T-cell (primary cell): ENCODE measurements at places on chromosomes 13 and 19.

GRCh38 chr19:48329167-48329891, 4.0 kb downstream of the EMP3 start:
- DNase-seq: peak; percentile 32

DNA sequence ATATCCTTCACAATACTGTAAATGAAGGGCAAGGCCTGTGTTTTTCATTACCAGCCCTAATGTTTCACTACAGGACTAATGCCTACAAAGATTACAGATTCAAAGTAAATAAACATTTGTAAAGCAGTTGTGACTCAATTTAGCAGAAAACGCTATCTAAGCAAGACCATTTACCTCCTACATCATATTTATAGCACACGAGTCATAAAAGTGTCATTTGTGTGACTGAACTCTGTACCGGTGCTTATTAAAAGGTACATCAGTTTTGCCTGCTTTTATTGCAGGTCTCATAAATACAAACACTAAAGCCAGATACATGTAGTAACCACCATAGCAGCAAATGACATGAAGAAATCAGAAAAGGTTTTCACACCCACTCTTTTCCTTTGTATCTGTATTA, 61.5 kb upstream of the SLC15A1 start:
- no peak for DNase-seq

DNA sequence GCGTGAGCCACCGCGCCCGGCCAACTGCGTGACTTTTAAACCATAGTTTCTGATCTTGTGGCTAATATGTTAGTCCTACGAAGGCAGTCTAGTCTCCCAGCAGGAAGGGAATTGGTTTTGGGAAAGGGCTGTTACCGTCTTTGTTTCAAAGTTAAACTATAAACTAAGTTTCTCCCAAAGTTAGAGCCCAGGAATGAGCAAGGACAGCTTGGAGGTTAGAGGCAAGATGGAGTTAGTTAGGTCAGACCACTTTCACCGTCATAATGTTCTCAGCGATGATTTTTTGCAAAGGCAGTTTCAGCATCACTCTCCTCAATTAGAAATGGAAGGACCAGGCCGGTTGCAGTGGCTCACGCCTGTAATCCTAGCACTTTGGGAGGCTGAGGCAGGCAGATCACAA, 17.7 kb upstream of the ADGRE2 start:
- no peak for DNase-seq

DNA sequence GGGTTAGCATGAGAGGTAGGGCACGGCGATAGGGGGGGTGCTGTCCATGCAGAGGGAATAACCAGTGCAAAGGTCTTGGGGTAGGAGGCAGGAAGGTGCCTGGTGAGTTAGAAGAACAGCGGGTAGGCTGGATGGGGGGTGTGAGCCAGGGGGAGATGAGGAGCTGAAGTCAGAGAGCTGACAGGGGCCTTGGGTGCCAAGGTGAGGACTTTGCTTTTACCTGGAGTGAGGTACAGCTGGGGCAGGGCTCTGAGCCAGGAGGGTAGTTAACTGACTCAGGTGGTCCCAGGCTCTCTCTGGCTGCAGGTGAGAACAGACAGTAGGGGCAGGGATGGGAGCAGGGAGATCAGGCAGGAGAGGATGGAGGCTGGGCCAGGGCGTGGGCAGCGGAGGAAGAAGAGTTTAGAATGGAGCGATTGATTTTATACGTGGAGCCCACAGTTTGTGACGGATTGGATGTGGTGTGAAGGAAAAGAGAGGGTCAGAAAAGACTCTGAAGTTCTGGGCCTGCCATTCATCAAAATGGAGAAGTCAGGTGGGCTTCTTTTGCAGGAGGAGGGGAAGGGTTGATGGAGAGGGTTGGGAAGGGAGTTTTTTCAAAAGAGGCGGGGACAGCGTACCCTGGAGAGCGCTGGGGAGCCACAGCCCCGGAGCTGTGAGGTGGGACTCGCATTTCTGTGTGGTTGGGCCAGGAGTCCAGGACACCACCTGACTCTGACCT, 1.2 kb upstream of the GRAMD1A start:
- DNase-seq: no peak

- DNase-seq: no peak
Observed at GRCh38 chr19:2578391-2578890, 102.5 kb downstream of the GADD45B start.

DNA sequence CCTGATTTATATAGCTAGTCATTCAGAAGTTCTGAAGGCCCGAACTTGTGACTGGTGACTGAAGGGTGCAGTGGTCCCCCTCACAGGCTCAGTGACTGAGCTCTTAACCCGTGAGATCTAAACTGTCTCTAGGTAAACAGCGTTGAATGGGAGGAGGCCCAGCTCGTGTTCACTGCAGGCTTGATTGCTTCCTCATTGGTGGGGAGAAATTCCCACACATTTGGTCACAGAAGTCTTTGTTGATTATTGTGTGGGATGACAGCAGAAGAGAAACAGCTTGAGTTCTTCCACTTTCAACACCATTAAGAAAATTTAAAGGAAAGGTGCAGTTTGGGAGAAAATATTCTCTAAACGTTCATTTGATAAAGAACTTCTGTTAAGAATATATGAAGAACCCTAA, 1178.0 kb downstream of the UQCRFS1 start:
- DNase-seq: no peak

DNA sequence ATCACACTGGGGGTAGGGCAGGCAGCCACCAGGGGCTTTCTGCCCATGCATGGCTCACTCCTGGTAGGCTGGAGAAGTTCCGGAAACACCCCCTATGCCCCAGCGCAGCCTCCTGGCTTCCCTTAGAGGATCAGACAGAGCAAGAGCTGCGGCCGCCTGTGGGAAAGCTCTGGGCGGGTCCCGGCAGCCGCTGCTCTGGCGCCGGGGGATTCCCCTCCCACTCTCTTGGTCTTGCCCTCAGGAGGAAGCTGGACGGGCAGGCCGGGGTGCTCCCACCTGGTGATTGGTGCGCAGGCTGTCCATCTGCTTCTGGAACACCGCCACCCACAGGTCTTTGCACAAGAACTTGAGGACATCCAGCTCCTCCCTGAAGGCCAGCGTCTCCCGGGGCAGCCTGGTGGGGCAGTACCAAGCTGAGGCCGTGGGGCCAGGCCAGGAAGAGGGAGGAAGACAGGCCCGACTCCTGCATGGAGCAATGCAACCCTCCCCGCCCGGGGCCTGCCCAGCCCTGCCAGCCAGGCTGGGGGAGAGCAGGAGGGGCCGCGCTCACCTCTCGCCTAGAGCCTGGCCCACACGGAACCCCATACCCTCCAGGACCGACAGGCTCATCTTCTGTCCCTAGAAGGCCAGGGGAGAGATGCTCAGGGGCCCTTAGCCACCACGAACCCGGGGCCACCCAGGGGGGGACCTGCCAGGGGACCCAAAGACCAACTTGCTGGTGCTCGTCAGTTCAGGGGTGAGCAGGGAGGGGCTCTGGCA, 4.0 kb upstream of the NKPD1 start:
- DNase-seq: peak; percentile 51

GRCh38 chr19:34503531-34504272, 22.1 kb downstream of the WTIP start:
- DNase-seq: no peak

DNA sequence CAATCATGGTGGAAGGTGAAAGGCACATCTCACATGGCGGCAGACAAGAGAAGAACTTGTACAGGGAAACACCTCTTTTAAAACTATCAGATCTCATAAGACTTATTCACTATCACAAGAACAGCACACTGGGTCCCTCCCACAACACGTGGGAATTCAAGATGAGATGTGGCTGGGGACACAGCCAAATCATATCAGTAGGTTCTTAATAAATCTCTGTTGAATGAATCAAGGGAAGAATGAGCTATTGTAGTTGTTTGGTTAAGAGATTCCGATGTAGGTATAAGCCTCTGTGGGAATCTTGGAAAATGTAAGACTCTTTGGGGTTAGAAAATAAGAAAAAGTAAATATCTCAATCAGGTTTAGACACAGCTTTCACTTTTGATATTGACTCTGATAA, 400.2 kb downstream of the KCNRG start:
- DNase-seq: no peak

DNA sequence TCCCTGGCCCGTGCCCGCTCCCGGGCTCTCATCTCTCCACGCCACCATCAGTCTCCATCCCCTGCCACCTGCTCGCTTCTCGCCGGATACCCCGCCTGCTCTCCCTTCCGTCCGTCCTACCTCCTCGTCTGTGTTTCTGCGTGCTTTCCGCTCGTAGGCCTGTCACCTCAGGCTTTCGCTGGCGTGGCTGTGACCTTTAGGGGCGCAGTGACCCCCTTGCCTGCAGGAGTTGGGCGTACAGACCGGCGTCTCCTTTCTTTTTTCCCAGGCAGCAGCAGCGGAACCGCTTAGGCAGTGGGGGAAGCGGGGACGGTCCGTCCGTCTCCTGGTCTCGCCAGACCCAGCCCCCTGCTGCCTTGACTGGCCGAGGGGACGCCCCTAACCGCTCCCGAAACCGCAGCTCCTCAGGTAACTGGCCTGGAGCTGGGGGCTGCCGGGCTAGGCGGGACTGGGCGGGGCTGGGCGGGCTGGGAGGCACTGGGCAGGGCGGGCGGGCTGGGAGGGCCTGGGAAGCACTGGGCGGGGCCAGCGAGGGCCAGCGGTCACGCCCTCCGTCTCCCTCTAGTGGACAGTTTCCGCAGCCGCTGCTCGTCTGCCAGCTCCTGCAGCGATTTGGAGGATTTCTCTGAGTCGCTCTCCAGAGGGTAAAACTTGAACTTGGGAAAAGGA, 6.3 kb downstream of the PGLYRP1 start:
- DNase-seq: peak; percentile 78

DNA sequence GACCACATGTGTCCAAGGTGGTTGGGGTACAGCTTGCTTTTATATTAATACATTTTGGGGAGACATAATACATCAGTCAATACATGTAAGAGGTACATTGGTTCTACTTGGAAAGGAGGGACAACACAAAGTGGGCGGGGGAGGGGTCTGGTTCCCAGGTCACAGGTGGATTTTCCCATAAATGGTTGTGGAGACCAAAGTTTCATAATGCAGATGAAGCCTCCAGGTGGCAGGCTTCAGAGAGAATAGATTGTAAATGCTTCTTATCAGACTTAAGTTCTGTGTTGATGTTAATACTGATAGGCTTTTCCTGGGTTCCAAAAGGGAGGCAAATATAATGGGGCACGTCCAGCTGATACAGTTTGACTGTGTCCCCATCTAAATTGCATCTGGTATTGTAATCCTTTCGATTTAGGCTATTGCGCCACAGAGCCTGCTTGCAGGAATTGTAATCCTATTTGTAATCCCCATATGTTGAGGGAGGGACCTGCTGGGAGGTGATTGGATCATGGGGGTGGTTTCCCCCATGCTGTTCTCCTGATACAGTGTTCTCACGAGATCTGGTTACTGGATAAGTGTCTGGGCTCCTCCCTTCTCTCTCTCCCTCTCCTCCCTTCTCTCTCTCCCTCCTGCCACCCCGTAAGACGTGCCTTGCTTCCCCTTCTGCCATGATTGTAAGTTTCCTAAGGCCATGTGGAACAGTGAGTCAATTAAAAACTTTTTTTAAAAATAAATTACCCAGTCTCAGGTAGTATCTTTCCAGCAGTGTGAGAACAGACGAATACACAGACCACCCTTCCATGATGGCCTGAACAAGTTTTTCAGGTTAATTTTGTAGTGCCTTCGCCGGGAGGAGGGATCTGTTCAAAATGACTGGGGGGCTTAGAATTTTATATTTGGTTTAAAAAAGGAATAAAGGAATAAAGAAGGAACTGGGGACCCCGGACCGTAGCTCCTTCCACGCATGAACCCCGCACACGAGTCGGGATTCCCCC, 44.9 kb downstream of the ZNF823 start:
- no peak for DNase-seq

GRCh38 chr13:42969565-42970172, 22.4 kb downstream of the EPSTI1 start:
- DNase-seq: peak; percentile 77

GRCh38 chr13:114065926-114066774, 66.3 kb downstream of the RASA3 start:
- peak; percentile 48 for DNase-seq

DNA sequence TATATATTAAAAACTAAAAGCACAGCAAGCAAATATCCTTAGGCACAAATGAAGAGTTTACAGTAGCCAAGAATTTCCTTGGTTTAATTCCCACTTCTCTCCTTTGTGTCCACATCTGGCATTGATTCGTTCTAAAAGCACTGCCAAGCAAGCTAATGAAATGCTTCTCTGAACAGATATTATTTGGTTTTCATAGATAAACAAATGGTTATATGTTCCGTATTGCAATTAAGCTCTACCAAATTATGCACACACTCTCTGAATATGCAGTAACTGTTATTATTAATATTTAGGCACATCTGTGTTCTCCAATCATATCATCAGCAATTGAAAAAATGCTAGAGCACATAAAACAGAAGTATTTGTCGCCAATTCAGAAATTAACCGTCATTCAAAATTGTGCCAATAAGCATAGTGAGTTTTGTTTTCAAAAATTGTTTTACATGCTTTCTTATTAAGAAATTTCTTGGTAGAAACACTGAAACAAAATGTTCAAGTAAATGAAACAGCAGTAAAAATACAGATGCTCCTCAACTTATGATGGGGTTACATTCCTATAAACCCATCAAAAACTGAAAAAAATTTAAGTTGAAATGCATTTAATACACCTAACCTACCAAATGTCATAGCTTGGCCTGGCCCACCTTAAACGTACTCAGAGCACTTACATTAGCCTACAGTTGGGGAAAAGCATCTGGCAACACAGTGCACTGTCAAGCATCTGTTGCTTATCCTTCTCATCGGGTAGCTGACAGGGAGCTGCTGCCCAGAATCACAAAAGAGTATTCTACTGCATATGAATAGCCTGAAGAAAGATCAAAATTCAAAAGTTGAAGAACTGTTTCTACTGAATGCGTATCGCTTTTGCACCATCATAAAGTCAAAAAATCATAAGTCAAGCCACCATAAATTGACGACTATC, 2134.7 kb downstream of the PCDH9 start:
- no peak for DNase-seq

DNA sequence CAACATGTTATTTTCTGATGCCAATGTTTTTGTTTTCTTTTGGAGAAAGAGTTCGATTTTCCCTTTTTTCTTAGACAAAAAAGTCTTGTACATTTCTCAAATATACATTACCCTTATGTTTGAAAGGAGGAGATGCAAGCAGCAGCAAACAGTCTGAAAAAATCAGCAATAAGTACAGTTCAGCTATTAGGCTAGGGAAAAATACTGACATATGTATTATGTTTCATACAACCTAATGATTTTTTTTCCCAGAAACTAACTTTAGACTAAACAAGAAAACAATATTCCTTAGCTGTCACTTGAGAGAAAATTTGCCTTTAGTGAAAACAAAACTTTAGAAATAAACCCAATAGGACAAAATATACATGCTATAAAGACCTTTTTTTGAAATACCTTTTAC, 1223.5 kb downstream of the SLITRK1 start:
- no peak for DNase-seq
